ENCODE measurements at places on chromosomes 2 and 18.

DNA sequence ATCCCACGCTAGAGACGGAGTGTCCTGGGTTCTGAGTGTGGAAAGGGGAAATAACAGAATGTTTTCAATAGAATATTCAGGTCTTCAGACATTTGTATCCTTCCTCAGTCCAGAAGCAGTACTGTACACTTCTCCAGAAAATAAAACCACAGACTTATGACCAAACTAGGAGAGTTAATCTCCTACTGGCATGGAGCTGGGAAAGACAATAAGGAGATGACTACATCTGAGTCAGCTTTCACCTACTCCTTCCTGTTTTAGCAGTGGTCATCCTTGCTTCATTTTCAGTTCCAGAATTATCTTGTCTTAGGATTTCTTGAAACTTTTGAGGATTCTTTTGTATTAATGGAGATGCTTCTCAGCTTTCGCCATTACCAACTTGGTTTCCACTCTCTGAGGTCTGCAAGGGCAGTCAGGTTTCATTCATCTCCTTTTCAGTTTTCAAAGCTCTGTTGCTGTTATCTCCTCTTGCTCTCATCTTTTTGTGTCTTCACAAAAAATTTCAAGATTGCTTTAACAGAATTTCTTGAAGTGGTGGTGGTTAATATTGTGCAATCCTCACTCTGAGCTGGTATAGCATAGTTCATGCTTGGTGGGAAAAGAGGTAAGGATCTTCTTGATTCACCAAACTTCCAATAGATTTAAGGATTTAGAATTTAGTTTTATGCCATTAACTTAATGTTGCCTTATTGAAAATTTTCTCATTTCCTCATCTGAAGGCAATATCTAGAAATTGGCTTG lies 23.7 kb upstream of the NR4A2 start:
- DNase-seq = peak; percentile 84

- no peak for DNase-seq
Measured at GRCh38 chr2:201232467-201232815, 27.9 kb upstream of the CASP8 start.

DNA sequence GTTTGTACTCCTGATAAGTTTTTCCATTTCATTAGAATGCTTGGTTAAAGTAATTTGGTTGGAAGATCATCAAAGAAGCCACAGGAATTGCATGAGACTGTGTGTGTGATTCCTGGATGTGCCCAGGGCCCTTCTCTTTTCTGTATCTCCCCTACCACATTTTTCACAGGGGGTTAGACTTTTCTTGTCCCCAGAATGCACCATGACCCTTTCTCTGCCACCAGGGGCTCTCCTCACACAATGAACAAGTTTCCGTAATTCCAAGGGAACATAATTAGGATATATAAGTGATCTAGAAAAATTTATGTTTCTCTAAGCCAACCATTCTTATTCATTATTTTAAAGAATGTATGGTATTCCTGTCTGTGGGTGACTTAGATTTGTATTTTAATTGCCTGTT lies 291.8 kb downstream of the NEDD4L start:
- no peak for DNase-seq

- DNase-seq = peak; percentile 7
Measured at GRCh38 chr18:25704494-25704893, 352.5 kb upstream of the ZNF521 start.

DNA sequence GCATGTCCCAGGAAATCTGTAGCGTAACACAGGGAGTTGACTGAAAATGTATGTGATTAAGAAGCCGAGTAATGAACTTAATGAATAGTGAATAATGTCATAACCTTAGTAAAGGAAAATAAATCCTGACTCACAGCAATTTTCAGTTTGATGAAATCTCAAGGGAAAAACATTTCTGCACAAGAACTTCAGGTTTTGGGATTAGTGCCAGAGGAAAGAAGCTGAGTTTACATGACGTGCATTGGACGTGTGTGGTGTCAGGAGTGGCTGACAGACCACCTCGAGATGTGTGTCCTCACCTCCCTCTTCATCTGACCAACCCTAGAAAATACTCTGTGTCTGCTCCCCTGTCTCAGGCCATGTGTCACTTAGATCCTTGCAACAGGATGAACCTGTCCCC lies 39.1 kb downstream of the VWA3B start:
- peak; percentile 12 for DNase-seq

GRCh38 chr2:230805353-230806017 lies 59.3 kb upstream of the ITM2C start:
- DNase-seq = no peak

GRCh38 chr18:74944676-74945075 lies 264.3 kb downstream of the PTGR3 start:
- DNase-seq = peak; percentile 26

All from amniotic epithelial cell (primary cell).